Vein endothelial cell (primary cell): ENCODE measurements at places on chromosomes 6 and 20. TPM values are rescaled to one million over a fixed set of nuclear protein-coding genes. Genes with fewer than 3 reads are reported as not detected.

BLTP3A gene
- 10.9 and 12.4 TPM in 2 replicates for total RNA-seq

STMND1 gene
- not detected in 2 replicates for total RNA-seq

SPATA25 gene
- total RNA-seq: 0.57 and 1.3 TPM in 2 replicates

CCN6 gene
- total RNA-seq: not detected in 2 replicates

ELOVL4 gene
- 0.98 and 1.4 TPM in 2 replicates for total RNA-seq

MYL9 gene
- total RNA-seq: 7.6 and 13.1 TPM in 2 replicates

C20orf141 gene
- total RNA-seq: not detected in 2 replicates

LRRC73 gene
- 0.19 and 0.65 TPM in 2 replicates for total RNA-seq

DZANK1 gene
- 0.98 and 1.7 TPM in 2 replicates for total RNA-seq

SLC22A2 gene
- total RNA-seq: not detected in 2 replicates

SEMG1 gene
- not detected in 2 replicates for total RNA-seq

METTL24 gene
- total RNA-seq: not detected in 2 replicates

DDO gene
- 0.33 TPM in 1 of 2 replicates, not detected in the other for total RNA-seq

TREM1 gene
- total RNA-seq: not detected in 2 replicates

SLC22A23 gene
- 21.6 and 29.7 TPM in 2 replicates for total RNA-seq

FAM83D gene
- 16.0 and 25.8 TPM in 2 replicates for total RNA-seq

SLC17A4 gene
- not detected in 2 replicates for total RNA-seq

ANKRD66 gene
- total RNA-seq: not detected in 2 replicates

SLC17A2 gene
- not detected in 2 replicates for total RNA-seq

TFAP2A gene
- total RNA-seq: 0.10 TPM in 1 of 2 replicates, not detected in the other

RAET1L gene
- total RNA-seq: not detected in 2 replicates

PARD6B gene
- total RNA-seq: 0.57 and 0.65 TPM in 2 replicates

MARCKS gene
- total RNA-seq: 269 and 322 TPM in 2 replicates

CNR1 gene
- 1.1 and 1.3 TPM in 2 replicates for total RNA-seq
